ENCODE measurements at places on chromosomes 12 and 14.

DNA sequence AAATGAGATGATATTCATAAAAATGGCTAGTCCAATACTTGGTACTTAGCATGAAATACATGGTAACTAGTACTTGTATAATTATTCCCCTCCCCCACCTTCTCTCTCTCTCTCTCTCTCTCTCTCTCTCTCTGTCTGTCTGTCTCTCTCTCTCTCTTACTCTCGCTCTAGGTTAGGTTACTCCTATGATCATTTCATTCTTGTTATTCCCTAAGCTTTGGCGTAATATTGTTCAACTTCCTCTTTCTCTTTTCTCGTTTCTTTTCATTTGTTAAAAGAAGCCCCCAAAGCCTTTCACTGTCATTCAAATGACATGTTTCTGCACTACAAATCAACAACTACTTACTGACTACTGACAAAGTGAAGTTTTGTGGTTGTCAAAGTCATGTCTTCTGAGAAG lies 89.8 kb downstream of the GRIP1 start:
- no peak for DNase-seq

DNA sequence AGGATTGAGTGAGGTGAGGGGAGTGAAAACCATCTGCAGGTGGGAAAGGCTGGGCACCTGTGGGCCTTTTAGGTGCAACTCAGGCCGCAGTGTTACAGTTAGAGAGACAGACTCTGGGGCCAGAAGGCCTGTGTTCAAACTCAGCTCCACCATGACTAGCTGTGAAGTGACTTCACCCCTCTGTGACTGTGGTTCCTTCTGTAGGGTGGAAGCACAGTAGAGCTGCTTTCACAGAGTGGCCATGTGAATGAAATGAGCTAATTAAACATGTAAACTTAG lies 25.0 kb downstream of the RBM19 start:
- DNase-seq, result no peak

DNA sequence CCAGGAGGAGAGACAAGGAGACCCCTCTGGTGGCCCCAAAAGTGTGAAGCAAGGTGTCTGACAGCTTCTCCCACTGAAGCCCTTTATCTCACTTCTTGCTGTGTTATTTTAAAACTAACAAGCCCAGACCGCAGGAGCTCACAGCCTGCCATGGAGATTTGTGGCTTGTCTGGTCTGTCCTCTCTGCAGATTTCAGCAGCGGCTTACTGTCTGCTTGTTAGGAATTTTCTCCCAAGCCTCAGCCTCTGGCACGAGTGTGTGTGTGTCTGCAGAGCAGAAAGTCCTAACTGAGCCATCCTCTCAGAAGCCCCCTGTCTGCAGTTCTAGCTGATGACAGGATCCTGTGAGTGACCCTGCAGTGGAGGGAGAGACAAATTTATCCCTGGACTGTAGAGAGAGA lies 87.9 kb upstream of the HSPB8 start:
- DNase-seq, result no peak

- DNase-seq, result peak; percentile 19
Measured at GRCh38 chr14:50055461-50056228, 60.7 kb downstream of the VCPKMT start.

- no peak for DNase-seq
Measured at GRCh38 chr12:7608184-7608911, 57.4 kb downstream of the APOBEC1 start.

GRCh38 chr12:58491306-58491705 lies 429.0 kb downstream of the LRIG3 start:
- peak; percentile 47 for DNase-seq

GRCh38 chr14:93936245-93936644 lies 9.1 kb downstream of the FAM181A start:
- peak; percentile 26 for DNase-seq
